ENCODE measurements at places on chromosomes 16 and 17. TPM values are rescaled to one million over a fixed set of nuclear protein-coding genes. Genes with fewer than 3 reads are reported as not detected.
A peak's percentile ranks its signal among the peaks of the same experiment; 100 is the strongest.

- no peaks in the 10 kb centered on the region for H3K36me3 ChIP-seq
- DNase-seq = no peak
- H3K4me3 ChIP-seq = no peak overlapping the region
- H3K4me1 ChIP-seq = no peaks in the 10 kb centered on the region
Measured at GRCh38 chr17:2580661-2581060, 12.8 kb upstream of the PAFAH1B1 start.

ST6GALNAC2 gene
- 2.3 TPM for polyA plus RNA-seq

- no peak for DNase-seq
- H3K27me3 ChIP-seq = no peaks in the 10 kb centered on the region
- peak overlapping the region; percentile 84 for H3K4me3 ChIP-seq
- no peak overlapping the region for H3K27ac ChIP-seq
- H3K4me1 ChIP-seq = peaks cover 29% of the 10 kb centered on the region
Measured at GRCh38 chr16:31874366-31875111, 932 bp downstream of the ZNF267 start.

KRTAP16-1 gene
- polyA plus RNA-seq = not detected

DNA sequence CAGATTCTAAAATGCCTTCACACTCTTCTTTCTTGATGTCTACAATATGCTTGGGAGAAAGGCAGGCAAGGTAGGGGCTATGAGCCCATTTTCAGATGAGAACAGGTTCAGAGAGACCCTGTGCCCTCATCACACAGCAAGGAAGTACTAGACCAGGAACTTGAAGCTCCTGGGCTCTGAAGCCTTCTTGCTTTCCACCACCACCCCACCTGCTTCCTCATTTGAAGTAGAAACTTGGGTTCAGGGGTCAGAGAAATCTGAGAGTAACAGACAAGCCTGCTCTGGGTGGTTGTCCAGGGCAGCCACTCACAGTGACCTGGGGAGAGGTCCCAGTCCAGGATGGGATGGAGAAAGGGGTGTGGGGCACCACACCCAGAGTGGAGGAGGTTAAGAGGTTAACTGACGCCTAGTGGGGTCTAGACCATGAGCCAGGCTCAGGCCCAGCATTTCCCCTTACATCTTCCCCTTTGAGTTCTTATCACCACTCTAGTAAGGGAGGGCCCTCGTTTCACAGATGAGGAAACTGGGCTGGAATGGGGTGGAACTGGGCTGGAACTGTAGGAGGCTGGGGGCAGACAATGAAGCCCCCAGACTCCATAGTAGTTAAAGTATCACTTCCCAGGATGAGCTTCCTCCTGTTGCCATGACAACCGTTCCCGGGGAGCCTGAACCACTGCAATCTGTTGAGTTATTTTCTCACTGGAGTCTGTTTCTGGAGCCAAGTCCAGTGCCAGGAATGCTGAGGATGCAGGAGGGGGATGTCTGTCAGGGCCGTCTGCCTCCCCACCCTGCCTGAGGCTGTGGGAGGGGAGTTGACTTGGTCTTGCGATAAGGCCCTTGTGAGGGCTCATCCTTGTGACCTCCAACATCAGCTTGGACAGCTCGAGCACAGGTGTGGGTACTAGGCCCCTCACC, 16.2 kb upstream of the PHF12 start:
- H3K4me1 ChIP-seq = peaks cover 23% of the 10 kb centered on the region
- no peaks in the 10 kb centered on the region for H3K36me3 ChIP-seq
- H3K4me3 ChIP-seq = no peak overlapping the region
- no peak for DNase-seq
- H3K27ac ChIP-seq = no peak overlapping the region

GRCh38 chr17:75459590-75460267, 3.3 kb downstream of the TMEM94 start:
- no peak overlapping the region for H3K4me3 ChIP-seq
- peak overlapping the region; percentile 59 for H3K27ac ChIP-seq
- H3K4me1 ChIP-seq = peaks cover 39% of the 10 kb centered on the region

HSD3B7 gene
- polyA plus RNA-seq = 7.1 TPM

UTS2R gene
- 0.11 TPM for polyA plus RNA-seq

DNA sequence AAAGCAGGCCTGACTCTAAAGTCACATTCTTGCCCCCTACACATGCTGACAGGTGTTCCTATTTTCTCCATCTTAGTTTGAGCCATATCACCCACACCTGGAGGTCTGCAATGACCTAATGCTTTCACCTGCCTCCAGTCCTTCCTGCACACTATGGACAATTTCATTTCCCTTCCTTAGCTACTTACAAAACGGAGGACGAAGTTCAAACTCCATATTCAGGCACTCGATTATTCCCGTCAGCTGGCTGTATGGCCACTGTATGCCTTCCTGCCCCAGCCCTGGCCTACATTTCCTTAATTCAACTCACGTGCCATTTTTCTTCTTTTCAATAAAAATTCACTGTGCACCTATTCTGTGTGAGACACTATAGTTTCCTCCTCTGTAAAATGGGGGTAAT, 44.9 kb downstream of the GRIN2A start:
- no peak overlapping the region for H3K4me3 ChIP-seq
- no peak for DNase-seq

DNA sequence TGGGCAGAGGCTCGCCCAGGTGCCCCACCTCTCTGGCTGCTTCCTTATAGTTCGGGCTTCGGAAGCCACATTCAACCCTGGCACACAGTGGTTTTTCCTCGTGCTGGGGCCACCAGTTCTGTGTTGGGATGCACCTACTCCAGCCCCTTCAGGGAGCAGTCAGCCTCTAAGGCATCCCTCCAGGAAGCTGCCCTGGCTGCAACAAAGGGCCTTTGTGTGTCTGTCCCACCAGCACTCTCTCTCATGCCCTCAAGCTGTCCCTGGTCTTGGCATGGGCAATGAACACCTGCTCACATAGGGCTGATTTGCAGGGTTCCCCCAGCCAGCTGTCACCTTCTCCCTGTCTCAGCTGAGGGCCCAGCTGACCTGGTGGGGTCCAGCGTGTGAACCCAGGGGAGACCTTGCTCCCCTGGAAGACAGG, 754 bp upstream of the NOXO1 start:
- H3K27me3 ChIP-seq = peaks cover 36% of the 10 kb centered on the region
- DNase-seq = no peak
- H3K4me1 ChIP-seq = peaks cover 13% of the 10 kb centered on the region
- no peak overlapping the region for H3K27ac ChIP-seq
- peaks cover 19% of the 10 kb centered on the region for H3K36me3 ChIP-seq

RAC3 gene
- polyA plus RNA-seq = 2.0 TPM

ATP2A3 gene
- polyA plus RNA-seq = 5.1 TPM

GRCh38 chr16:86718118-86718517, 139.8 kb downstream of the FOXL1 start:
- no peak overlapping the region for H3K4me3 ChIP-seq
- no peaks in the 10 kb centered on the region for H3K36me3 ChIP-seq
- H3K27ac ChIP-seq = no peak overlapping the region
- H3K4me1 ChIP-seq = no peaks in the 10 kb centered on the region

DNA sequence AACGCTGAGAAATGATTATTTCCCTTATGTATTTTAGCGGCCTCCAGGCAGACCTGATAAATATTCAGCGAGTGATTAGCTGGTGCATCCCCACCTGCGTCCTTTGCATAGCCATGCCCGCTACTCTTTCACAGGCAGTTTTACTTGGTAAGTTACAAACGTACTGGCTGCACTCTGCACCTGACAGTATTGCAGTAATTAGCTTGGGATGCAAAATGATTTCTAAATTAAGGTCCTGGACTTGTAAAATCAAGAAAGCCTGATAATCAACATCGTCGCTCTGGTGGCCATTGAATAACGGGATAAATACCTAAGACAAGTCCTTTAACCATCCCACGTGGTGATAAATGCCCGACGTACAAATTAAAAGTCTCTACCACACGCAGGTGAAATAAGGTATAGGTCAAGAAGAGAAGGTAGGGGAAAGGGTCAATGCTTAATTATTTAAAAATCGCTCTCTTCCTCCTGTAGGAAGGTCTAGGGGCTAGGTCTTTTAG, 998 bp upstream of the PRKCA start:
- H3K4me3 ChIP-seq = peak overlapping the region; percentile 94
- no peaks in the 10 kb centered on the region for H3K36me3 ChIP-seq
- peaks cover 17% of the 10 kb centered on the region for H3K4me1 ChIP-seq
- no peaks in the 10 kb centered on the region for H3K27me3 ChIP-seq
- H3K27ac ChIP-seq = peak overlapping the region; percentile 61
